ENCODE measurements at places on chromosomes 16 and 17.
A peak's percentile ranks its signal among the peaks of the same experiment; 100 is the strongest.

DNA sequence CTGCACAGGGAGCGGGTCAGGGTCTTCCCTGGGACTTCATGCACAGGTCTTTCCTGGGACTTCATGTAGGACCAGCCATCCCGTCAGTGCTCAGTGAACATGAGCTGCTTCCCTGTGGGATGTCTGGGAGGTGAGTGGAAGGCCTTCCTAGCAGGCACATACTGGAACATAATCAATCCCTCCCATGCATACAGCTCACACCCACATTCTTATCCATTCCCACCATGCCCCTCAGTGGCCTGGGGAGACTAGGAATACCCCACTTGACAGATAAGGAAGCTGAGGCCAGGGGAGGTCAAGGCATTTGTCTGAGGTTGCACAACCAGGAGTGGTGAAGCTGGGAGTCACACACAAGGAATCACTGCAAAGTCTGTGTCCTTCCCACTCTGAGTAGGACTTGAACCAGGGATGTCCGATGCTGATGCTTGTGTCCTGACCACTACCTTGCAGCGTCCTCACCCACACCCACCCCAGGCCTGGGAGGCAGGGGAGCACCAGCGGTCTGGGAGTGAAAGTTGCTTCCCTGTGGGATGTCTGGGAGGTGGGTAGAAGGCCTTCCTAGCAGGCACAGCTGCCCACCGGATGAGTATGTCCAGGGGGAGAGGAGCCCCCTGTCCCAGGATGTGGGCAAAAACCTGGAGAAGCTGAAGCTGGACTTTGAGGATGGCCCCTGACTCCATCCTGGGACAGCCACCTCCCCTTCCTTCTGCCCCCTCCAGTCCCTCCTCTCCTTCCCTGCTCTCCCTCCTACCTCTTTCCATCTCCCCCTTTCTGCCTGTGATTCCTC, 1.0 kb upstream of the NLRC5 start:
- DNase-seq, result no peak

DNA sequence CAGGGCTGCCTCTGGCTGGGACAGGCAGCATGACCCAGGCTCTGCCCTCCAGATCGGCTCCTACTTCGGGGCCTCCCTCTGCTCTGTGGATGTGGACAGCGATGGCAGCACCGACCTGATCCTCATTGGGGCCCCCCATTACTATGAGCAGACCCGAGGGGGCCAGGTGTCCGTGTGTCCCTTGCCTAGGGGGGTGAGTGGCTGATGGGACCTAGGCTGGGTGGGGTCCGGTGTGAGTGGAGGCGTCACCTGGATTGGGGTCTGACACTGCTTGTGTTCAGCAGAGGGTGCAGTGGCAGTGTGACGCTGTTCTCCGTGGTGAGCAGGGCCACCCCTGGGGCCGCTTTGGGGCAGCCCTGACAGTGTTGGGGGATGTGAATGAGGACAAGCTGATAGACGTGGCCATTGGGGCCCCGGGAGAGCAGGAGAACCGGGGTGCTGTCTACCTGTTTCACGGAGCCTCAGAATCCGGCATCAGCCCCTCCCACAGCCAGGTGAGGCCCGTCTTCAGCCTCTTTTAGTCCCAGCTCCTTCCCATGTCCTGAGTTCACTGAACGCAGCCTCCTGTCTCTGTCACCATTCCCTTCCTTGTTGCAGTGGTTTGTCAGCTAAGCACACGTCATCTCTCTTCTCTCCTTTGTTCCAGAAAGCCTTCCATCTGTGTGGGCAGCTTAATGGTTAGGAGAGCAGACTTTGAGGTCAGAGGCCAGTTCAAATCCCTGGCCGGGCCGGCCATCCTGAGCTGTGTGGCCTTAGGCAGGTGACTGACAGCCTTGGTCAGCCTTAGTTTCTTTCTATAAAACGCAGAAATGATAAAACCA, 16.9 kb downstream of the COX6A2 start:
- no peak for DNase-seq

GRCh38 chr17:34205401-34205800, 49.7 kb upstream of the CCL2 start:
- DNase-seq, result no peak

- DNase-seq, result no peak
Observed at GRCh38 chr16:46788891-46789474, 40.8 kb upstream of the MYLK3 start.

DNA sequence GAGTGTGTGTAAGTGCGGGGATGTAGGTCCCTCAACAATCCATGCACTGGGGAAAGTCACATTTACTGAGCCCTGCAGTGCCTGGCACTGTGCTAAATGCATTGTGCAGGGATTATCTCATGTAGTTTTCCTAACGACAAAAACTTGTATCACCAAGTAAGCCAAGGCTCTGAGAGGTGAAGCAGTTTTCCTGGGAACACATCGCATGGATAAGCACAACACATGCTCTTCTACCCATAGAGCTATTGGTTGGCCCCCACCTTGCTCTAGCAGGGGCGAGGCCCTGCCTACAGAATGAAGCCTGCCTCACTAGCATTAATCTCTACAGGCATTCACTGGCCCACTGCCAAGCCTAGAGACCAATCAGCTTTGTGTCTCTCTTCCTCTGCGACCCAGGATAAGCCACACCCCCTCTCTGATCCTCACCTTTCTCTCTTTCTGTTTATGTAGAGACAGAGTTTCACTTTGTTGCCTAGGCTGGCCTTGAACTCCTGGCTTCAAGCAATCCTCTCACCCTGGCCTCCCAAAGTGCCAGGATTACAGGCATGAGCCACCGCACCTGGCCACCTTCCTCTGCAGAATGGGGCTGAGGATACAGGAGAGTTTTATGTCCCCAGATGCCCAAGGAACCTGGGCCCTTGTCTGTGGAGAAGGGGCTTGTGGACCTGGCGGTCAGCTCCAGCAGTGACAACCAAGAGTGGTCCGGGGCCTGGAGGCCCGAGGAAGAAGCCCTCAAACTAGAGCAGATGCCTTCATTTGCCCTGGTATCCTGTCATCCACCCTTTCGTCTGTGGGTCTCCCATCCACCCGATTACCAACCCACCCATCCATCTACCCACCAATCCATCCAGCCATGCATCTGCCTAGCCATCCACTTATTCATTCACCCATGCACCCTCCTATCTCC, 12.8 kb downstream of the CDH16 start:
- DNase-seq, result peak; percentile 70

- no peak for DNase-seq
Observed at GRCh38 chr17:77320485-77321256, 179.9 kb downstream of the SEC14L1 start.

- no peak for DNase-seq
Observed at GRCh38 chr17:49390548-49391324, 23.9 kb downstream of the PHB1 start.

GRCh38 chr16:88058136-88058535, 106.9 kb downstream of the BANP start:
- DNase-seq, result no peak

Data from activated CD4-positive, alpha-beta T cell treated with anti-CD3 and anti-CD28 coated beads for 48 hours (primary cell).